GM20000 (cell line): ENCODE measurements at places on chromosomes 3 and 15.
A peak's percentile ranks its signal among the peaks of the same experiment; 100 is the strongest.

DNA sequence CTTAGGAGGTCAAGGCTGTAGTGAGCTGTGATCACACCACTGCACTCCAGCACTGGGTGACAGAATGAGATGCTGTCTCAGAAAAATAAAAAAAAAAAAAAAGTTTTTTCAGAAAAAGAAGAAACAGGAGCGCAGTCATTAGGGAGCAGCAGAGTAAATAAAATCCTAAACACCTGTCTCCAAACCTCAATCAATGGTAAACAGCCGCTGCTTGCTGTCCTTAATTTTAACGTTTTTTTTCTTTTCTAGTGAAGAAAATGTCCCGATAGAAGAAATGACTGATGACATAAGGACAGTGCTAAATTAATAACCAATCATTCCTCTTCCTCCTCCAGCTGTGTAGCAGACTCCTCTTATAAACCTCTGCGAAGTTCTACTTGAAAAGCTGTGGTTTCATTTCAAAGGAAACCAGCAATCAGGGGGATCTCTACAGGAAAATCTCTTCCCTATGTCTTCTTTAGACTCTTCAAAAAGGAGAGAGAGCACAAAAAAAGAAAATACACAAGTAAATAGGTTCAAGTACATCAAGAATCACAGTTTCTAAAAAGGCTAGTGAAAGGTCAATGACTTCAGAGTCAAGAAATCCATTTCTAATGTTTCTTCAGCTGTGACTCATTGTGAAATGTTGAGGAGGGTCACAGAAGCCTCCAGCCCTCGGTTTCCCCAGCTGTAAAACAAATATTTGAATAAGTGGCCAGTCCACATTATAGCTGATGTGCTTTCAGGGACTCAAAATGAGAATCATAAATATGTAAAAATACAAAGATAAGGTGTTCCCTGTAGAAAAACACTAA is 127.6 kb downstream of the TMCO5A start:
- DNase-seq, result no peak

GRCh38 chr3:122687298-122687697 is 6.7 kb downstream of the PARP14 start:
- DNase-seq, result no peak

- no peak for DNase-seq
Observed at GRCh38 chr3:160796813-160797164, 40.8 kb downstream of the PPM1L start.

DNA sequence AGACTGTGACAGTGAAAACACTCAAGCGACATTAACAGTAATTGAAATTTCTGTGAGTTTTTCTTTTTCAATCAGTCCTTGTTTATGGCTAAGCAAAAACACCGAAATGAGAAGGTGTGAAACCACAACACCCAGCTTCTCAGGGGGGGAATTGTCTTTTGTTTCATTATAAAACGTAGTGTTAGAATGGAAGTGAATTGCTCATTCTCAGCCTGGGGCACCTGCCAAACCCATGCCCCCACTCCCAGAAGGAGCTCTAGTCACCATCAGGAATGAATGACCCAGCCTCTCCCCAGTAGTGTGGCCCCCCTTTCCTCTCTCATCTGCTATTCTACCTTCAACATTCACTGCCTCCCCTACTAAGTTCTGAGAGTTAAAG is 185.8 kb upstream of the CFAP20DC start:
- DNase-seq, result peak; percentile 57

DNA sequence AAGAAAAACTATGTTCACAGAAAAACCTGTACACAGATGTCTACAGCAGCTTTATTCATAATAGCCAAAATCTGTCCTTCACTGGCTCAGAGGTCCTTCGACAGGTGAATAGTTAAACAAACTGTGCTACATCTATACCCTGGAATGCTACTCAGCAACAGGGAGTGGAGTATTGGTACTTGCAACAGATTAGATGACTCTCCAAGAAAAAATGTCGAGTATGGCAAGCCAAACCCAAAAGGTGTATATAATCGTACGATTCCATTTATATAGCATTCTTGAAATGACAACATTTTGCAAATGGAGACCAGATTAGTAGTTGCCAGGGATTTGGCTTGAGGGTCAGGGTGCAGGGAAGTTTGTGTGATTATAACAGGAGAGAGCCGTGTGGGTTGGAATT is 22.4 kb upstream of the RGMA start:
- DNase-seq, result no peak

GRCh38 chr3:52121464-52121805 is 32.8 kb downstream of the POC1A start:
- peak; percentile 58 for DNase-seq

- DNase-seq, result no peak
Observed at GRCh38 chr3:159208050-159208449, 406.2 kb downstream of the MFSD1 start.

DNA sequence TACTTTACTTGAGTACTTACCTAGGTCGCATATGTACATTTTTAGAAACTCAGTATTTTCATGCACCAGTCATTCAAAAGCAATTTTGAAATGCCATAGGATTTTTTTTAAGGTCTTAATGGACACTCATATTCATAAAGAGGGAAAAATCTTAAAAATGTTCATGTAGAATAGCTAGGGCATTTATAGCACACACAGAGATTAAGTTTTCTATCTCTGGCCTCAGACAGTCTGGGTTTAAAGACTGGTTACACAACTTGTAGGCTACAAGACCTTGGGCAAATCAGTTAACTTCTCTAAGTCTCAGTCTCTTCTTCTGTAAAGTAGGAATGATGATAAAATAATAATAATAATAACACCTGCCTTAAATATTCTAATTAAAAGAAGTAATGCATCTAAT is 48.5 kb upstream of the UBP1 start:
- no peak for DNase-seq

- no peak for DNase-seq
Observed at GRCh38 chr3:147118611-147119010, 287.7 kb downstream of the ZIC4 start.

- no peak for DNase-seq
Observed at GRCh38 chr3:26102376-26102775, 312.5 kb downstream of the OXSM start.

- no peak for DNase-seq
Observed at GRCh38 chr3:24344784-24345439, 149.7 kb downstream of the THRB start.

- DNase-seq, result no peak
Observed at GRCh38 chr3:118354556-118354955, 680.1 kb downstream of the IGSF11 start.

- DNase-seq, result no peak
Observed at GRCh38 chr3:80424951-80425350, 657.2 kb upstream of the ROBO1 start.

DNA sequence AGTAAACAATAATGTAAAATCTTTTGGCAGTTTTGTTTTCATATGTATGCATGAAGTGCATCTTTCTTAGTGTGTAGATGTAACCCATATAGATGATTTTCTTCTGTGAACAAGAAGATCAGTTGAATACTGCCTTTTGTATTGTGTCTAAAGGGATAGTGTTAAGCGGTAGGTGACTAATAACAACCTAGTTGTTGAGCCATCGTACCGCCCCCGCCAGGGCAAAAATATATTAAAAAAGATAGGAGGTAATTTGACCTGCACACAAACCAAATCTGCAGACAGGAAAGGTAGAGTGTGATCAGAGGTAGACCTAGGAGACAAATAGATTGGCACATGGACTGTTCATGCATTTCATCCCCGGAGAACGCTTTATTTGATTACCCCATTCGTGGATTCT is 3.3 kb upstream of the GMNC start:
- no peak for DNase-seq

- DNase-seq, result peak; percentile 4
Observed at GRCh38 chr3:104040896-104041295, 1325.8 kb upstream of the ALCAM start.

- no peak for DNase-seq
Observed at GRCh38 chr3:32200490-32200889, 38.0 kb upstream of the CMTM8 start.

DNA sequence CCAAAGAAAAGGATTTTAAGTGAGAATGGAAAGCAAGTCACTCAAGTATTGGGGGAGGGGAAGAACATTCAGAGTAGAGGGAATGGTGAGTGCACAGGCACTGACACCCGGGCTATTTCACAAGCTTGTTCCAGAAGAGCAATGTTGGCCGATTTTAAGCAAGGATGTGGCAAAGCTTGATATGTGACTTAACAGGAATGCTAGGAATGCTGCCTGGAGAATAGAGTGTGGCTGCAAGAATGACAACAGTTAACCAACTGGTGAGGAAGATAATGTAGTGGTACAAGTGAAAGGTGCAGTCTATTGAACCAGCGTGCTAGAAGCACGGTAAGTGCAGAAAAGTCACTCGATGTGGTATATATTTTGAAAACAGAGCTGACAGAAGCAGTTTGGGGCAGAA is 6.2 kb upstream of the CCDC80 start:
- DNase-seq, result no peak

DNA sequence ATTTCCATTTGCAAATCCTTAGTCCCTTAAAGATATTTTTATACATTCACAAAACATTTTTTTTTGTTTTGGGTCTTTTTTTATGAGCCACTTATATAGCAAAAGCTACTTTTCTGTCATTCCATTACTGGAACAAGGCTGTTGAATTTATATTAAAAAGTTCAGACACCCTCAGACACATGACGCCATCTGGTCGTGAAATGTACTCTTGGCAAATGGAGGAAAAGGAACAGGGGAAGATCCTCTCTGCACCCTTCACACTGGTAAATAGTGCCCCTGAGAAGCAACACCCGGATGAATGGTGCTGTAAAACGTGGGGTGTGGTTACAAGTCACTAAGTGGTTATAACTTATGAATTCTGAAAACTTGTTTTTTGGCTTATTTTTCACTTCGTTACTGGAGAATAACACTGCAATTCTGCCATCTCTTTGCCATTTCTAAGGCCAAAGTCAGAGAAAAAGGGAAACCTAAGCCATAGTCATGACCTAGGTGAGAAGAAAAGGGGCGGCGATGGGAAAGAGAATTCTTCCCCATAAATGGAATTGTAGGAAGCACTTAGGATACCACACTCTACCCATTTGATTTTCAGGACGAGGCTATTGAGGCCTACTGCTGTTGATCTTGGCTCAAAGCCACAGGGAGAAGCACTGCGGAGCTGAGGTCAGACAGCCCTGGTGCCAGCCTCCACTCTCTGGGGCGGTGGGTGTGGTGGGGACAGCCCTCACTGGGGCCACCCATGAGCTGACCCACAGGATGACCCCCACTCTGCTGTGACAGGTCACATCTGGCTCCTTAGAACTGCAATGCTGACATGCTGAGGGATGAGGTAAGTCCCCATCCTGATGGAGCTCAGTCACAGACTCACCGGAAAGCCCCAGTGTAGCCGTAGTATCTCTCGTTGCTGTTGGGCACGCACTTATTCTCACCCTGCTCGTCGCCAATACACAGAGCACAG is 21.9 kb downstream of the LTF start:
- peak; percentile 63 for DNase-seq

GRCh38 chr3:15646851-15647511 is 45.4 kb downstream of the BTD start:
- no peak for DNase-seq

GRCh38 chr3:49512781-49513355 is 41.4 kb upstream of the BSN start:
- no peak for DNase-seq

GRCh38 chr3:126990024-126990700 is 7.2 kb downstream of the PLXNA1 start:
- no peak for DNase-seq

DNA sequence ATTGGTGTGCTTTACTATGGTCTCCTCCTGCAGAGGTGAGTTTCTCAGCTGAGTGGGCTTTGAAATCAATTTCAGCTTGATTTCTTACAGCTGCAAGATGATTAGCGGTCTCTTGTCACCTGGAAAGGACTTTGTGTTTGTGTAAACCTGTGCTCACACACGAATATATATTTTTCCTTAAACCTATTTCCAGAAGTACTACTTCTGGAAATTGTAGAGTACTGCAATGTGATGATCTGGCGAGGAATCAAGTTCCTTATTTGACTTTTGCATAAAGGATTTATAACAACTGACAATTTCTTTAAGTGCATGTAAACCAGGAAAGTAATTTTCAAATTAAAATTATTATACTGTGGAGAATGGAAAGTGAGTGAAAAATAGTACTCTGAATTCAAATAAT is 2.1 kb downstream of the MCTP2 start:
- DNase-seq, result no peak

DNA sequence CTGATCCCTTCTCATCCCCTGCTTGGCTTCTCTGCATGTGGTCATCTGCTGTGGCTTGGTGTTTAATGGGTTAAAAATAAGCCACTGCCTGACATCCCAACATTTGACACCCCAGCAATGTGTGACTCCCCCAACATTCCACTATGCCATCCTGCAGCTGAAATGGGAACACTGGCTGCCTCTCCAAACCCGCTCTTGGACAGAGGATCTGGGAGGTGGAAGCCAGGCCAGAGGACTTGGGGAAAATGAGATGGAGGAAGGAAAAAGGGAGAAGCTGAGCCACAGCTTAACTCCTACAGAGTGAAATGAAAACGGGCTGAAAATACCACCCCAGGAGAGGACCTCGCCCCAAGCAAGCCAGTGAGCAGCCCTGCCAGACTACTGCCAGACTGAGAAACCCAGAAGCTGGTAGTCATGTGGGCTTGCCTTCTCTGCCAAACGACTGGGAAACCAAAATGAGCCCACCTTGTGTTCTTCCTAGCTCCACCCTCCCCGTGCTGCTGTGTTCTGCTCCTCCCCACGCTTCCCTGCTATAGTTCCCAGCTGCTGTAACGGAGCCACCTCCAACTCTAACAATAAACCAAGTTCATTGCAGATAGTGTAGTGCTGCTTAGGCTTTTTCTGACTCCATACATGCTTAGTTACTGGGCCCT is 13.7 kb downstream of the MAP1A start:
- DNase-seq, result no peak

DNA sequence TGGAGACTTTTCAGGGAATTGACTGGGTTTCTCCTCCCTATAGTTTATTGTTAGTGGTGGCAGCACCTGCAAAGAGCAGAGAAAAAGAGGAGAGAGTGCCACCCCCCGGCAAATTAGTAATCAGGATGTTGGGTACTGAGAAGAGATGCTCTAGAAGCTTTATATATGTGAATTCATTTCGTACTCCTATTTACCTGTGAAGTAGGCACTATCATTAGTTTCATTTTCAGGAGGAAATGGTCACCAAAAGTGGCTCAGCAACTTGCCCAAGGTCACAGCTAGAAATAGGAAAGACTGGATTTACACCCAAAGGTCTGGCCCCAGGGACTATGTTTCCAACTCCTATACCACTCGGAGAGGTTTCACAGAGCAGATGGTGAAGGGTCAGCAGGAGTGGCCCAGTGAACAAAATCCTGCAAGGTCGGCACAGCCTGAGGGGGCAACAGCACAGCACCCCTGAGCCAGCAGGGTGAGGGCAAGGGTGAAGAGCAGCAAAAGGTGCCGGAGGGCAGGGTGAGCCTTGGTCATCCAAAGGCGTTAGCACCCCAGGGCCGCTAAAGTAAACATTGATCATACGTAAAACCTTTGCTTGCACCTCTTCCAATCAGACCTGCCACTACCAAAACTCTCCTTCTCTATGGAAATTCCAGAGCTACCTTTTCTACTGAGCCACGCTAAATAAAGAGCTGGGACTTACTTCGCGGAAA is 23.6 kb downstream of the VGLL4 start:
- DNase-seq, result no peak

DNA sequence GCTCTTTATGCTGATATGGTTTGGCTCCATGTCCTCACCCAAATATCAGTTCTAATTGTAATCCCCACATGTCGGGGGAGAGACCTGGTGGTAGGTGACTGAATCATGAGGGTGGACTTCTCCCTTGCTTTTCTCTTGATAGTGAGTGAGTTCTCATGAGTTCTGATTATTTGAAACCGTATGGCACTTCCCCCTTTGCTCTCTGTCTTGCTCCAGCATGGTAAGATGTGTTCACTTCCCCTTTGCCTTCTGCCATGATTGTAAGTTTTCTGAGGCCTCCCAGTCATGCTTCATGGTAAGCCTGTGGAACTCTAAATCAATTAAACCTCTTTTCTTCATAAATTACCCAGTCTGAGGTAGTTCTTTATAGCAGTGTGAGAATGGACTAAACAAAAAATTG is 107.6 kb downstream of the IMPG2 start:
- no peak for DNase-seq
